Renal cortex interstitium (tissue), 15 donors: ENCODE measurements at places on chromosomes 5 and 9. TPM values are rescaled to one million over a fixed set of nuclear protein-coding genes. Genes with fewer than 3 reads are reported as not detected.
A peak's percentile ranks its signal among the peaks of the same experiment; 100 is the strongest.

GRCh38 chr5:31359839-31360238 is 166.4 kb downstream of the CDH6 start:
- no peak for DNase-seq

Gene PCDHGB4
- 4.9 TPM for polyA plus RNA-seq

Gene GADD45G
- 1.7 TPM for polyA plus RNA-seq

Gene C9orf50
- 0.69 TPM for polyA plus RNA-seq

- no peak for DNase-seq
Observed at GRCh38 chr5:43215073-43215631, 23.1 kb downstream of the NIM1K start.

Gene FAF2
- 47.5 TPM for polyA plus RNA-seq

DNA sequence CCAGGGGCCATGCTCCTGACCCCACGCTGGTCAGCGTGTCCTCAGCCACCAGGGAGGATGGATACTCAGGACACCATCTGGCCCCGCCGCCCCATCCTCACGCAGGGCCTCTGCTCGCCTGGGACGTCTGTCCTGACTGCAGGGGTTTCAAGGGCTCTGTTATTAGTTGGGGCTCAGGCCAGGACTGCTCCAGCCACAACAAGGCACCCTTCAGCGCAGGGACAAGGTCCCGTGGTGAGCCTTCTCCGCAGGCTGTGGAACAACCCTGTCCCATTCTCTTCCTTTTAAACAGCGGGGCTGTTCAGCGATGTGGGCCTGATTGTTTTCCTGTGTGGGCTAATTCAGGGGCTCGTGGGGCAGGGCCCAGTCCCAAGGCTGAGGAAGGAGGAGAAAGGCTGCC is 61.6 kb downstream of the SEMA4D start:
- DNase-seq = no peak

DNA sequence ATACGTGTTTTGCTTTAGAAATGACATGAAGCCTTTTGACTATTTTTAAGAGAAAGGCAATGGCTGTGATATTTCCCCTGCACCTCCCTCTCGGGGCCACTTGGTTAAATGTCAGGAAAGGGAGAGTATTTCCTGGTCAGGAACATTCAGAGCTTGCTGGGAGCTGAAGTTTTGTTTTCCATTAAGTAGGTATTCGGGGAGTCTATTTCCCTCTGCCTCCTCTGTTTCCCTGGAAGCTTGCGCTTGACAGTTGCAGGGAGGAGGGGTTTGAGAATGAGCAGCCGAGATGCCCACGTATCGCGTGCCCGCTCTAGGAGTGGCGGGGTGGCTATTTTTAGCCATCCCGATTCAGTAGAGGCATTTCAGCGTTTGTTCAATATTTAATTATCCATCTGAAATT is 6.7 kb downstream of the DAB2IP start:
- DNase-seq = no peak

- peak; percentile 8 for DNase-seq
Observed at GRCh38 chr5:151036556-151036955, 16.2 kb downstream of the GPX3 start.

Gene CTSV
- polyA plus RNA-seq = 29.8 TPM

- DNase-seq = no peak
Observed at GRCh38 chr5:104189031-104189430, 626.4 kb upstream of the NUDT12 start.

DNA sequence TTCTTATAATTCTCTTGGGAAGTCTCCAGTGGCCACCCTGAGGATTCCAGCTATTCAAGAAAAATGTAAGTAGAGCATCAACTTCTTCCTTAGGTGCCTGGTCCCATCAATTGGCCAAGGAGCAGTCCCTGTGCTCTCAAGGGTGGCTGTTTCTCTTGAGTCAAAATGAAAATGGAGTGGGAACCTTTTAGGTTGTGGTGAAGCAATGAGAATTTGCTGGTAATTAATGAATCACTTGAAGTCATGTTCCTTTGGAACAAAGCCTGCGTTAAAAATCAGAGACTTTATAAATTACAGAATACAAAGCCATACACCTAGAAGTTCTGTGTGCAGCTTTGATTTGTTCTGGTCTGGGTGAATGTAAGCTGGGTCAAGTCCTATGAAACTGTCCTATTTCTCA is 48.9 kb downstream of the IL31RA start:
- no peak for DNase-seq

Gene PCDHGA10
- polyA plus RNA-seq = 3.7 TPM

DNA sequence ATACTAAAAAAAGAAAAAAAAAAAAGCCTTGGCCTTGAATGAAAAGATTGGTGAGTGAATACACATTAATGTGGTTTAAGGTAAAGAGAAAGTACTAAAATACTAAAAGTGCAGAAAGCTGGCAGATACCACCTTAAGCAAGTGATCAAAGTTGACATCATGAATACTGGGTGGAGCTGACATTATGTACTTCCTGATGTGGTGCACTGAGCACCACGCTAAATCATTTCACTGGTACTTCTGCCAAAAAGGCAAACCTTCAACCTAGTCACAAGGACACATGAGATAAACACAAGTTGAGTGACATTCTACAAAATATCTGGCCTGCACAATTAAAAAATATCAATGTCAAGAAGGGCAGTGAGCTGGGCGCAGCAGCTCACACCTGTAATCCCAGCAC is 33.8 kb upstream of the PANK3 start:
- DNase-seq = no peak

GRCh38 chr5:2755076-2755680 is 3.7 kb upstream of the IRX2 start:
- no peak for DNase-seq

DNA sequence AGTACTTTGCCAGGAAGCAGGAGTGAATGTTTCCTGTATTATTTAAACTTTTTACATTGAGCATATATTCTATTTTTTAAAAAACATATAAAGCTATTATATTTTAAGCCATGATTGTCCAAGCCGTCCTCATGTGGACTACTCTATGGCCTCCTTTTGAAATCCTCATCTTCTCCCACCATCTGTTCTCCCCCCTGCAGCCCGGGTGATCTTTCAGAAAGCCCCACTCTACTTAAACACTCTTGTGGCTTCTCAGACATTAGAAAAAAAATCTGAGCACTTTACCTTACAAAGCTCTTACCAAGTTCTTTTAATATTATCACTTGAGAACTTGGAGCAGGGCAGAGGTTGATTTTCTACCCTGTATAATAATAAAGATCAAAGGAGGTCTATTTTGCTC is 95.4 kb downstream of the CAVIN4 start:
- DNase-seq = no peak

DNA sequence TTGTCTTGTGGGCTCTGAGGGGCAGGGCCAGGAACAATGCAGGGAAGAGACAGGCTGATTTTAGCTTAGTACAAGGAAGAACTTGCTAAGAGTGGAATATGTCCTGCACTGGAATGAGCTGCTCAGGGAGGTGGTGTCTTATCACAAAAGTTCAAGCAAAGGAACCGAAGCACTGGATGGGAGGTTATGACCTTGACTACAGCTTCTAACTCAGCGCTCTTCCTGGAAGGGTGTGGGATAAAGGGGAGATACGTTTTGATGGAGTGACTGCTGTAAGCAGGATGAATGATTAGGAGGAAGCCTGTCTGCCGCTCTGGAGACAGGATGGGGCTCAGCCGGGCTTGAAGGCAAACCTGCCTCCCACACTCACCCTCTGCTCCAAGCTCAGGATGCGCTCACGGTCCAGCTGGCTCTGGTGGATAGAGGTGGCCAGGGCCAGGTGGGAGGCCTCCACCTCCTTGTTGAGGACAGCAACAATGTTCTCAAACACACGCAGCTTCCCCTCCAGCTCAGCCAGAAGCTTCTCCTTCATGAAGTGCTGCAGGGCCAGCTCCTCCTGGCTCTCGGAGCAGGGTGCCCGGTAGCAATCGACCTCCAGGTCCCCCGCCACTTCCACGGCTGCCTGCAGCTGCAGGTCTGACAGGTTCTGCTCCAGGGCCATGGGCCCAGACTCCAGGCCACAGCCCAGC is 13.5 kb downstream of the TRAF1 start:
- DNase-seq = no peak

Gene EIF4E1B
- polyA plus RNA-seq = 0.09 TPM

DNA sequence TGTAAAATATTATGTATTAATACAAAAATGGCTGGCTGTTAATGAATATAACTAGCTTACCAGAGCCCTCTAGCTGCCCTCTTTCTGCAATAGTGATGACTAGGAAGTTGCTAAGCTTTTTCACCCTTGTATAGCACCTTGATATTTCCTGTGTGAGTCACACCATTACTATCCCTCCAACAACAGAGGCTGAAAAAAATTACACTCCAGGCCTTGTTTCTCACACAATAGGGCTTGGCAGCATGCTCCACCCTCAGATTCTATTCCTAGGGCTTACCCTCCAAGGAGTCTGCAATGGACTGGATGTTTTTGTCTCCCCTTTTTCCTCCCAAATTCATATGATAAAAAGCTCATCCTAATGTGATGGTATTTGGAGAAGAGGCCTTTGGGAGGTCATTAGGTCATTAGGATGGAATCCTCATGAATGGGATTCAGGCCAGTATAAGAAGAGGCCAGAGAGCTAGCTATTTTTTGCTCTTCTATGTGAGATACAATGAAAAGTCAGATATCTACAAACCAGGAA is 184.6 kb upstream of the MAP1B start:
- DNase-seq = no peak

Gene GABRP
- polyA plus RNA-seq = 1.2 TPM

DNA sequence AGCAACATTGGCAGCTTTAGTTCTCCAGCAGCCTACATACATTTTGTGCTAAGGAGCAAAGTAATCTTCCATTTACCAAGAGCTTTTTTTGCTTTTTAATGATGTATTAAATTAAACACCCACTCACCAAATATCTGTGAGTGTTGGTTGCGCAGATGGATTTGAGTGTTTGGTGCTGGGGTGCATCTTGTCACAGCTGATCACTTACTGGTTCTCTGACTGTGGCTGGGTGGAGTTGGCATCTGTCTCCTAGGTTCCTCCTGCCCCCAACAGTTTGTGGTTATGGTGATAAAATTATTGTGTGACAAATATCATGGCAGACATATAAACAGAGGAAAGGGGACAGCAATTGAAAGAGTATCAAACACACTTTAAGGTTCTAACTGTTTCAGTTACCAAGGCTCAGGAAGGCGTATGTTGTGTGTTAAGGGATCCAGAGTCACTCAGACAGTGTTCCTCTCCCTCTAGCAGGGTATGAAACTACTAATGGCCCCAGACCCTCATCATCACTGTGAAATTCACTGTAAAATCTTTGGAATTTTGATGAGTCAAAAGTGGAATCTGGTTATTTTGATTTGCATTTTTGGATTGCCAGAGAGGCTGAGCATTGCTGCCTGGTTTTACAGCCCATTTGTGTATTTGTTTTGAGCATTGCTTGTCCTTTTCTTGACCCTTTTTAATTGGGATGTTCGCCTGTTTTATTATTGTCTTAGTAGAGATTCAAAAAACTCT is 81.7 kb downstream of the PDE8B start:
- DNase-seq = no peak

Gene NCS1
- 26.1 TPM for polyA plus RNA-seq

DNA sequence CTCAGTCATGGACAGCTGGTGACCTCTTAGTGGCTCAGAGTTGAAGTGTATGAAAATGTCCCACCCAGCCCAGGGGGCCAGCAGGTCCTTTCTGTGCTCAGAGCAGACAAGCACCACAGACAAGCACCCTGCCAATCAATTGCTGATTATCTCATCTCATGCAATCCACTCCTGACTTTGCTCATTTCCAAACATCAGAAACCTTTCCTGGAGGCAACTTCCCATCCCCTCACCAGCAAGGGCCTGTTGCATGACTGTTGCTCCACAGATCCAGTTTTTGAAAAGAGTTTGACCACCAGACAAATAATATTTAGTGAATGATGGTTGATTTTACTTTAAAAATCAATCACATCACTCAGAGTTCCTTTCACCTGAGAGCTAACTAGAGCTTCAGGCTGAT is 397.3 kb upstream of the KLF4 start:
- DNase-seq = no peak

Gene C9
- polyA plus RNA-seq = 0.23 TPM

Gene PCDHB7
- 4.4 TPM for polyA plus RNA-seq

DNA sequence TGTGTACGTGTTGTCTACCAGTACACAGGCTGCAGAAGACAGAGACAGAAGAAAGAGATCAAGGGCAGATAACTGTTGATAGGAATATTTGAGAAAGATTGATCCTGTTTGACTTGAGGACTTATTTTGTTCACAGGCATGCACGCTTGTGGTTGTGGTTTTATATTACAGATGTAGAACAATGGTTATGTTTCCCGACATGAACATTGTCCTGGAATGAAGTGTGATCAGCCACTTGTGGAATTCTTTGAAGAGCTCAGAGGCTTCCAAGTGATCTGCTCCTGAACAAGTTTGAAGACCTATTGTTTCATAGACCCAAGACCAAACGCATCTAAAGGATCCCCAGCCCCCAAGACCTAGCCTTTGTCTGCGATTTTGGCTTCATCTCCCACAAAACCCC is 13.7 kb downstream of the TEX53 start:
- no peak for DNase-seq

DNA sequence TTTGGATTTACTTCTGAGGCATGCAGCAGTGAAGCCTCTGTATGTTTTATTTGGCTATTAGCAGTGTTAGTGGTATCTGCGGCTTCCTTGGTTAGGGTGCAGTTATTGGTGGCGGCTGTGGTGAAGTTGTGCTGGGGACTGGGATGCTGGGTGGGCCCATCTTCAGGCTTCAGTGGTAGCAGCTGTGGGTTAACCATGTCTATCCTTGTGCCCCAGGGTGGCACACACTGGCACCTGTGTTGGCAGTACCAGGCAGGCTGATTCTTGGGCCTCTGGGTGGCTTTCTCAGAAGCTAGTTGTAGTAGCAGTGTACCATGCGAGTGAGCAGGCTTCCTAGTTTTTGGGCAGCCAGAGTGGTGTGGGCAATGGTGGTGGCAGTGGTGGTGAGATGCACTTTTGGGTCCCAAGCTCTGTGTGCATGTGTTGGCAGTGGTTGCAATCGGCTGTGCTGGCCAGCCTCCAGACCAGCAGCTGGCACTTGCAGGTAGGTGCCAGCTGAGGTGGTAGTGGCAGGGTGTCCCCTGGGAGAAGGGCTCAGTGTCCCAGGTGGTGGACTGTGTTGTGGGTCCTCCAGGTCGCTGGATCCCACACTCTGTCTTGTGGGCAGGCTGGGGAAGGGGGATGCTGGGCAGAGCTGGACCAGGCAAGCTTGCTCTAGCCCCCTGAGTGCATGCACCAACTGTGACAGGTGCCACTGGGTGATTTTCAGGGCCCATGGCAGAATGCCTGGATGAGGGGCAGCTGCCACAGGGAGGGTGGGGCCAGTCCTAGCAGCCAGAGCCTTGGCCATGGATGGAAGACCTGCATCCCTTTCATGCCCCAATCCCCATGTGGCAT is 13.6 kb downstream of the AHRR start:
- no peak for DNase-seq

DNA sequence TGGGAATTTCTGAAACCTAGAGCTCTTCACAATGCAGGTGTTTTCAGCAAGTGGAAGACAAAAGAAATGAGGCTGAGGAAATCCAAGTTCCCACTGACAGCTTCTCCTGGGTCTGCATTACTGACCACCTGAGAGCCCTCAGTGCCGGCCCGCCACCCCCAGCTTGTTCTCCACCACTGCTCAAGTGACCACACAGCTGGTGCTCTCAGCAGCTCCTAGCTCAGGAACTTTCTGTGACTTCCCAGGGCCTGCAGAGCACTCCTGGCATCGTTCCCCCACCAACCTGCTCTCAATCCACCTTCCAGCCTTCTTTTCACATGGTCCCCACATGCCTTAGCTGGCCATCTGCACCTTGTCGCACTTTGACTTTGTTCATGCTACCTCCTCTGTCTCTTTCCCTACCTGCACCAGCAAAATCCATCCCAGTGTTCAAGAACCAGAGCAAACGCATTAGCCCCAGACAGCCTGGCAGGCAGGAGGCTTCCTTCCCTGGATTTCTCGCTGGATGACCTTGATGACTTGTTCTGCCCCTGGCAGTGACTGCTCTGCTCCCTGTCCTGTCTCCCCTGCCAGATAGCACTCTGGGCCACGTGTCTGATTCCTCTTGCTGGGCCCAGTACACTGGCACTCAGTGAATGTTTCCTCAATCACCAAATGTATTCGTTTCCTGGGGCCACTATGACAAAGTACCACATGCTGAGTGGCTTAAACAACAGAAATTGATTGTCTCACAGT is 35.1 kb upstream of the NANS start:
- no peak for DNase-seq
